ENCODE measurements at places on chromosomes 12 and 14.

DNA sequence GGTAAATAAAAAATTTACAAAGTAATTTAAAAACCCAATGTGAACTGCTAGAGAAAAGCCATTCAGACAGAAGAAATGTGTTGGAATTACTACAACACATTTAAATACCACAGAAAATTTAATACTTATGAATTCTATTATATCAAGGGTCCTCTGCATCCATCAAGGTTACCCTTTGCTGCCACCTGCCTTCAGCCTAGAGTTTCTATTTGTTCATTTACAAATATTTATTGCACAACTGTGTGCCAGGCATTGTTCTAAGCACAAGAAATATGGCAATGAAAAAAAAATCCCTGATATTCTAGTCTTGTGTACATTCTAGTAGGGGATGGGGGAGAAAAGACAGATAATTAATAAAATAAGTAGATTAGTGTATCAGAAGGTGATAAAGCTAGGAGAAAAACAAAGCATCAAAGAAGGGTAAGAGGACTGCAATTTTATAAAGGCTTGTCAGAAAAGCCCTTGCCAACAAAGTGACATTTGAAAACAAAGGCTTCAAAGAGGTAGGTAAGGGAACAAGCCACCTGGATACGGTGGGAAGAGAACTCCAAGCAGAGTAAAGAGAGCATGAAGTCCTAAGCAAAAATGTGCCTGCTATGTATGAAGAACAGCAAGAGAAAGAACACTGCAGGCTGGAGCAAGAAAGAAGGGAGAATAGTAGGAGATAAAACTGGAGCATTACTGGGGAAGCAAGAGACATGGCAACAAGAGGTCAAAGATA is 59.1 kb upstream of the SLC6A13 start:
- no peak for DNase-seq

GRCh38 chr12:66776974-66777373 is 98.1 kb upstream of the GRIP1 start:
- DNase-seq: no peak

DNA sequence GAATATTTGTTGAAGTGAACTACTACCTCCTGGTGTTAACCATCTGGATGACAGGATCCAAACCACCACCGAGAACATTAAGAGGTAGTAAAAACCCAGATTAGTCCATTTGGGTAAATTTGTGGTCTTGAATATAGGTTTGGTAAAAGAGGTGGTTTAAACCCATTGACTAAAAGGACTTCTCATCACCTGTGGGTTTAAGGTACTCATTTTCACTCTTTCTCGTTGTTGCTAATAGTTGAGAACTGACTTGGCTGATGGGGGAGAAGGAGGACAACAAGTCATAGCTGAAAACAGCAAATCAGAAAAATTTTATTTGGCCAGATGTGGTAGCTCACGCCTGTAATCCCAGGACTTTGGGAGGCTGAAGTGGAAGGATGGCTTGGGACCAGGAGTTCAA is 59.2 kb downstream of the ACADS start:
- no peak for DNase-seq

DNA sequence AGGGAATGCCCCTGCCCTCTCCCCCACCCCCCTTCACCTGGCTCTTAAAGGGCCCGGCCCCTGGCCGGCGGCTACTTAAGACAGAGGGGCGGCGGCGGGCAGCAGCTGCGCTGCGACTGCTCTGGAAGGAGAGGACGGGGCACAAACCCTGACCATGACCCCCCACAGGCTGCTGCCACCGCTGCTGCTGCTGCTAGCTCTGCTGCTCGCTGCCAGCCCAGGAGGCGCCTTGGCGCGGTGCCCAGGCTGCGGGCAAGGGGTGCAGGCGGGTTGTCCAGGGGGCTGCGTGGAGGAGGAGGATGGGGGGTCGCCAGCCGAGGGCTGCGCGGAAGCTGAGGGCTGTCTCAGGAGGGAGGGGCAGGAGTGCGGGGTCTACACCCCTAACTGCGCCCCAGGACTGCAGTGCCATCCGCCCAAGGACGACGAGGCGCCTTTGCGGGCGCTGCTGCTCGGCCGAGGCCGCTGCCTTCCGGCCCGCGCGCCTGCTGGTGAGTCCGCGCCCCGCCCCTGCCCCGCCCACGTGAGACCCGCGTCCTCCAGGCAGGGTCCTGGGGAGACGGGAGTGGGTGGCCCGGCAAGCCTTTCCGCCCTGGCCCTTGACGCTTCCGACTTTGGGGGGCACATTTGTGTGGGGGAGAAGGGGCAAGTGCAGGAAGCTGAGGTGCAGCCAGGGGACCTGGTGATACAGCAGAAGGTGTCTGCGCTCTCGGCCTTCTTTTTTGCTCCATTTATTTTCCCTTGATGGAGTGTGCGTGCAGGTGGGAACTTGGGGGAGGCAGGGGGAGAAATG is at the start of gene IGFBP6:
TSS of gene IGFBP6 (plus strand) at position 104 of the 790 bp plus-strand sequence. CDS start at position 155, 51 bp downstream.
- peak; percentile 93 for DNase-seq

- no peak for DNase-seq
Observed at GRCh38 chr14:94377866-94378470, 10.4 kb downstream of the SERPINA1 start.

DNA sequence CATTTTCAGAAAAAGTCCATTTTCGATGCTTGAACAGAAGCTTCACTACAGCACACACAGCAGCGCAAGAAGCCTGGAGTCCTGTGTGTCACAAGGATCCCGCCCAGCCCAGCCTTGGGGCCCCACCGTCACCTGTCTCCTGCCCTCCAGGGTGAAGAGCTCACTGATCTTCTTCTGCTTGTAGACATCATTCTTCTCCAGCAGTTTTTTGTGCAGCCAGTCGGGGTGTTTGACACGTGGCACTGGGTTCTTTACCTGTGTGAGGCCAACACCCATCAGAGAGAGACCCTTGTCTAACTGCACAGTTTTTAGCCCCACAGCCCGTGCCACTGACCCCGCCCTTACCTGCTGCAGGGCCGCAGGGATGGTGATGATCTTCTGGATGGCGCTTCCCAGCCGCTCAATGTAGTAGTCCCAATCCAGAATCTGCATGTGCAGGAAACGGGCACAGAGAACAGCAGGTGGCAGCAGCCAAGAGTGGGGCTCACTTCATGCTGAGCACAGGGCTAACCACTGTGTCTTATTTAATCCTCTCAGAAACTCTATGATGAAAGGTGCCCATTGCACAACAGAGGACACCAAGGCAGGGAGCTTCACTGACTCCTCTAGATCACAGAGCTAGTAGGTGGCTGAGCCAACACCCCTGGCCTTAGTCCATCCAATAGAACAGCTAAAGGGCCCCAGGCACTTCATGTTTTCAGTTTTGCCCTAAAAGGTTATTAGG is 30.0 kb downstream of the POLE start:
- DNase-seq: peak; percentile 38

DNA sequence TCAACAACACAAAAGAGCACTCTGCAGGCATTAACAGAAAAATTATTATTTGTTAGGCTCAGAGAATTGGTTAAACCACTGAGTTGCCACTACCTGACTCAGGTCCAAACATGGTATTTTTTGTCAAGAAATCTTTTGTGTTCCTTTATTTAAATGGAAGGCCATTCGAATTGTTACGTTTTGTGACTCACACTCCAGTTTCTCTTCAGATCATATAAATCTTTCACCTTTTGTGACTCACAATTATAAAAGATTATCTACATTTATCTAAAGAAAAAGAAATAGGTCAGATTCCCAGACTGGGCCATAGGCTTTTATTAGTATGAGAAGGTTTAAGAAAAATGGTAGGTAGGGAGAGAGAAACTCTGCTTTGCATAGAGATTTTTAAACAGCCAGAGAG is 669.8 kb downstream of the GALC start:
- no peak for DNase-seq

All from posterior cingulate gyrus (tissue), 11 donors.